ENCODE measurements at places on chromosomes 3 and 15.

DNA sequence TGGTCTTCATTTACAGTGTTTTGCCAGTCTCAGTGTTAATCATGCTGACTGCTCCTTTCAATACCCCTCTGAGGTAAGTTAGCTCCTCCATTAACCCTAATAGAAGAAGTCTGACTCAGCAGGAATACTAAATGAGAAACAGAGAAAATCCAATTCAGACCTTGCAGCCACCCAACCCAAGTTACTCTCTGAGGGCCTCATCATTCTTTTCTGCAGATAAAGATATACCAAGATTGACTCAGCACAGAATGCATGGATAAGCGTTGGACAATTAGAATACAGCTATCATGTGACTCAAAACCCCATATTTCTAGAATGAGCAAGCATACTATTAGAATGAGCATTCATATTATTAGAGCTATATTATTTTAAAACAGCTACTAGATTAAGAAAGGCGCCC, 389.1 kb upstream of the SGO1 start:
- DNase-seq: peak; percentile 87

GRCh38 chr3:138912237-138912636, 34.7 kb downstream of the FOXL2 start:
- no peak for DNase-seq

GRCh38 chr3:55631766-55632331, 144.7 kb upstream of the WNT5A start:
- DNase-seq: no peak

DNA sequence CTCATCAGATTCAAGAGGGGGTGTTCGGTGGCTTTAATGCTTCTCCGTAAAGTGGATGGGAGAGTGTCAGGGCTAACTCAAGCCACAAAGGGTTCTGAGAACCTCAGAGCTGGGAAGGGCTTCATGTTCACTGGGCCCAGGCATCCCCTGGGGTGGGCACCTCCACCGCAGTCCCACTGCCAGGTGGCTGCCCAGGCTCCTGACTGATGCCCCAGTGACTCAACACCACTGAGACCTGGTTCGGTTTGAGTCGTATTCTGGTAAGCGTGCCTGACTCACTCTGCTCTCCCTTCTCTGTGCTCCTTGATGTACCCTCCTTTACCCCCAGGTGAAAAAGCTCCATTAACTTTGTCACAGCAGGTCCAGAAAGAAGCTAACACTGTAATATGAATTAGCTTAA, 304.6 kb downstream of the RPLP1 start:
- DNase-seq: no peak

All from fibroblast of the aortic adventitia (primary cell).